Stimulated activated CD4-positive, alpha-beta T cell treated with anti-CD3 and anti-CD28 coated beads, Interleukin-1b, Interleukin-23, amount 100 ng/mL, for 48 hours (primary cell): ENCODE measurements at places on chromosomes 12 and 14.

- no peak for DNase-seq
These were observed 25.0 kb upstream of the COCH start for GRCh38 chr14:30849354-30849753.

GRCh38 chr14:89618811-89619551 is 201.9 kb upstream of the FOXN3 start:
- DNase-seq: peak; percentile 67

- DNase-seq: no peak
These were observed 89.9 kb upstream of the PRICKLE1 start for GRCh38 chr12:42679466-42679865.

DNA sequence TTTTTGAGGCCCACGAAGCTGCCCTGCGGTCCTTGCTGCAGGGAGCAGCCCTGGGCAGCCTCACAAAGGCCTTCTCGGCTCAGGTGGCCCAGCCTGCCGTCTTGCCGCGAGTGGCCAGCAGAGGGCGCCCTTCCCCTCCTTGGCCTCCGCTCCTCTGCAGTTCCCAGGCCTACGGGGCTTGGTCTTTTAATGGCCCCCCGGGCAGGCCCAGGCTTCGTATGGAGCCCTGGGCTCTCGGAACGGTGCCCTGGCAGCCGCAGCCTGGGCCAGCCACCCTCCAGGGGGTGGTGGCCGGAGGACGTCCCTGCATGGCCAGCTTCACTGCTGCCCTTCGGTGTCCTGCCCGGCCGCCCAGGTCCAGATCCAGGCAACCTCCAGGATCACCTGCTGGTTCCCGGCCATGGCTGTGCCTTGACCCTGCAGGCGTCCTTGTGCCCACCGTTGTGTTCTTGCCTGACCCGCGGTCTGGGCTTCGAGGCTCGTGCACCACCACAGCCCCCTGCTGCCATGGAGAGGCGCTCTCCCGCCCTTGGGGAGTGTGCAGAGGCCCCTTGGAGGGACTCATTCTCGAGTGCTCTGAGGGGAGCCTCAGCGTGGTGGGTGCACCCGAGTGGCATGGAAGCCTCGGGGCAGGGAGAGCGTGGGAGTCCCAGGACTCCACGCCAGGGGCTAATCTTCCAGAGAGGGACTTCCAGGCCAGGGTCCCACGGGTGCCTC is 9.4 kb downstream of the ASPG start:
- DNase-seq: peak; percentile 74

DNA sequence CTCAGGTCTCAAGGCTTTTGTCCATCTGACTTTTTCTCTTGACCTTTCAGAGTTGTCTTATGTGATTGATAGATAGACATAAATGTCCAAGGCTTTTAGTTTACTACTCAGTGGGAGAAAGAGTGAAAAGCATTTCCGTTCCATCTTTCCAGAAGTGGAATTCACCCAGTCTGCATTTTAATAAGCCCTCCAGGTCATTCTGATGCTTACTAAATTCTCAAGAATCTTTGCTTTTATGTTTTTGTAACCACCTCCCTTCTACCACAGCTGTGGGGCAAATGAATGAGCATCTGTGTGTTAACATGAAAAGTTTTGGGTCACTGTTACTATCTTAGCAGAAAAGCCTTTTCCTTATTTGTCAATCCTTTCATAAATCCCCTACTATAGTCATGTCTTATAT is 251.4 kb downstream of the LRIG3 start:
- DNase-seq: no peak

- DNase-seq: no peak
These were observed 1.7 kb downstream of the FOS start for GRCh38 chr14:75280291-75280830.

- no peak for DNase-seq
These were observed 5.1 kb downstream of the ZNF605 start for GRCh38 chr12:132950844-132951535.

DNA sequence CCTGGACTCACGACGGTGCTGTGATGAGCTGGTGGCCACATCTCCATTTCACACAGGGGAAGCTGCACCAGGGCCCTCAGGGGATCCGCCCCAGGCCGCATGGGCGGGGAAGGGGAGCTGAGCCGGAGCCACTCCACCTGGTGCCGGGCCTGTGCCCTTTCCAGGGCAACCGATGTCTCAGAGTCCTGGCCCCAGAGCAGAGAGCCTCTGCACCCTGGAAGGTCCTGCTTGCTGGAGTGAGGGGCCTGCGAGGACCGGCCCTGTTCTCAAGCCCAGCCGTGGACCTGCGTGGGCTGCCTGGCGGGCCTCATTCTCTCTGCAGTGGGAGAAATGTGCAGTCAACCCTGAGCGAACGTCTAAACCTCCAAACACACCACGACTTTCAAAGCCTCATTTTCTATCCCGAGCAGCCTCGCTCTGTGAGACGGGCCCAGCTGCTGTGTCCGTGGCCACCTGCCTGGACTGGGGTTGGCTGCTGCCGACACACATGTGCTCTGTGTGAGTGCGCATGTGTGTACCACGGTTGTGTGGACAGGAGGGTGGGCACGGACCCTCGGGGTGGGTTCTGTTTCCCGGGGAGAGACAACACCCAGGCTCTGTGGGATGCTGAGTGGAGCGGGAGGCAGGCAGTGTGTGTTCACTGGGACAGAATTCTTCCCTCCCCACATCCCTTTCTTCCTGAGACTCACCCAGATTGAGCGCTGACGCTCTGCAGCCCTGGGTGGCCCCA is 163.5 kb downstream of the KIF26A start:
- no peak for DNase-seq
